ENCODE measurements at places on chromosomes 4 and X. TPM values are rescaled to one million over a fixed set of nuclear protein-coding genes. Genes with fewer than 3 reads are reported as not detected.

DNA sequence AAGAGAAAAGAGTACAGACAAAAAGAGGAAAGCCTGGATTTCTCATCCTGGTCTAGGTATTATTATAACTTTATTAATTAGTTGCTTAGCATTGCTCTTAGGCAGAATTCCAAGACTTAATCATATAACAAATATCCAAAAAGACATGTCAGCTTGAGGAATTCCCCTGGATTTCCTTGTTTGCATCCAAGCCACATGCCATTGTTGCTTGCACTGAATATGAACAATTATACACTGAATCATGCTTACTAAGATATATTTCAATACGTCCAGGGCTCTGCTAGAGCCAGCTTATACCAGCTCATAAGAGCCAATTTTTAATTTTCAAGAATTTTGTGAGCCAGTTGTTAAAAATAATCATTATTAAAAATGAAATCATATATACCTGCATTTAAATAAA, 5.5 kb upstream of the TLR10 start:
- no peak for DNase-seq

DNA sequence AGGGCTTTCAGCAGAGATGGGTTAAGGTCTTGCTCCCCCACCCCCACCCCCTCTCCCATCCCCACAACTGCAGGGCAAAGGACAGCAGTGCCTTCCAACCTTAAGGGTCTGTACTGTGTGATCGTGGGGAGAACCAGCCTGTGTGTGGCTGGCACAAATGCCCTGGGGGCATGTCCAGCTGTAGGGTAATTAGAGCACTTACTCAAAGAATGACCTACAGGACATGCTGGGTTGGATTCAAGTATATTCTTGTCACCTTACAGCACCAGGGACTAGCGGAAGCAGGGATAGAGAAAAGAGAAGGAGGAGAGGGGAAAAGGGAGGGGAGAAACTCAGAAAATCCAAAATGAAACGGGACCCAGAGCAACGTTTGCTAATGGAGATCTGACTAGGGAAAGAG, 191.3 kb upstream of the GATB start:
- no peak for DNase-seq

DNA sequence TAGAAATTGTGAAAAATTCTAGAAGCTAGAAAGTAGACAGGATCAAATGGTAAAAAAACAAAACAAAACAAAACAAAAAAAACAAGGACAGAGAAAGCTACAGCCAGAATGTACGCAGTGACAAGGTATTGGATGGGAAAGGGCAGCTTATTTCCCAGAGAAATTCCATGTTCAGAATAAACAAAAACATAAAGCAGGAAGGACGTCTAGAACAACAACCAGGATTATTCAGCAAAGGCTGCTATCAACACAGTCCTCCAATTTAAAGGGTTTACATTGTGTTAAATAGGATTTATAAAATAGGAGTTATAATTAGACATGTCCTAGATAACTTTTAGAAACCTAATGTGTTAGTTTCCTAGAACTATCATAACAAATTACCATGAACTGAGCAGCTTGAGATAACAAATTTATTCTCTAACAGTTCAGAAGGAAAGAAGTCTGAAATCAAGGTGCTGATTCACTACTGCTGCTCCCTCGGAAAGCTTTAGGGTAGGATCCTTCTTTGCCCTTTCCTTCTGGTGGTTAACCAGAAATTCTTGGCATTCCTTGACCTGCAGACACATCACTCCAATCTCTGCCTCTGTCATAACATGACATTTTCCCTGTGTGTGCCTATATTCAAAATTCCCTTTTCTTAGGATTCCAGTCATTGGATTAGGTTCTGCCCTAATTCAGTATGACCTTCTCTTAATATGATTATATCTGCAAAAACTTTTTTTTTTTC, 175.6 kb downstream of the SNCA start:
- no peak for DNase-seq

DNA sequence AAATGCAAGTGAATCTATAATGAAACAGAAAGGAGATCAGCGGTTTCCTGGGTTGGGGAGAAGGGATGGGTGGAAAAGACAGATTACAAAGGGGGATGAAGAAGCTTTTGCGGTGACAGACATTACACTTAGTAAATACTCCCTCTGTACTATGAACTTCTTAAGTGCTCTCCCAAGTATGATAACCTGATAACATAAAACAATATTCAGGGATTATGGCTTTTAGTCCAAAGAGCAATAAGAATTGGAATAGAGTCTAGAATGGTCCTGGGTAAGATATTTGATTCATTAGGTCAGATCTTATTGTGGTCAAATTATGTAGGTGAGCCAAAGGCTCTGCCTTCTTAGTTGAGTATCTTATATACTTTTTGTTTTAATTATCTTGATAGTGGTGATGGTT, 9.2 kb downstream of the LRRC66 start:
- no peak for DNase-seq

- DNase-seq, result no peak
These were observed 509.1 kb upstream of the NR3C2 start for GRCh38 chr4:148951346-148951745.

The HEPH gene
- total RNA-seq, result not detected

DNA sequence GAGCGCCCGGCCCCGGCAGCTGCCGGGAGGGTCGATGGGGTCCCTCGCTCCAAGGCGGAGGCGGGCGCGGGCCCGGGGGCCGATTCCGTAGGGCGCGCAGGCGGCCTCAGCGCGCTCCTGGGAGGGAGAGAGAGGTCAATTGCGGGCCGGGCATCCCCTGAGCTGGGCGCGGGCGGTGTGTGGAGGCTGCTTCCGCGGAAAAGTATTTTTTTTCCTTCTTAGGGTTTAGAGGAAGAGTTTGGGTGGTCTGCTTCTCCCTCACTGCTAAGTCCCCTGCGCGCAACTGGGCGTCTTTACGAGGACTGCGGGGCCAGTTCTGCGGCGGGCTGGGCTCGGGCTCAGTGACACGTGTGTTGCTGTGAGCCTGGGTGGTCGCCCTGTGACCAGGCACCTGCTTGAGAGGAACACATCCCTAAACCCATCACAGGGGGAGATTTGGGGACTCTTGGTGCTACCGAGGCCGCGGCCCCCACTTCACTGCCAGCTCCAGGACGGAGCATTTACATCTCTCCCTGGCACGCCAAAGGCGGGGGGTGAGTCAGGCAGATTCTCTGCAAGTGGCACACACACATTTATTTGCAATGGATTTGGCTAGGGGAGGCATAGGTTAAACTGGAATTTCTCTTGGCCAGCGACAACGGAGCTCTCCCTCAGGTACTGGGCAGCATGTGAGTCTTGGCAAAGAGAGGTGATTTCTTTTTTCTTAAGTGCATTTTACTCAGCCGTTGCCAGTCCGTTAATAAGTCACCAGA, 151.2 kb upstream of the SLC4A4 start:
- peak; percentile 12 for DNase-seq

Measured in CD8-positive, alpha-beta T cell (primary cell).